H7 (cell line): ENCODE measurements at places on chromosomes 2 and 18. TPM values are rescaled to one million over a fixed set of nuclear protein-coding genes. Genes with fewer than 3 reads are reported as not detected.

MYO1B gene
- 47.4 and 55.8 TPM in 2 replicates for total RNA-seq

LDLRAD4 gene
- total RNA-seq = 21.0 and 23.9 TPM in 2 replicates

HOXD13 gene
- total RNA-seq = 0.07 TPM in 1 of 2 replicates, not detected in the other

PRSS56 gene
- total RNA-seq = not detected in 2 replicates

MAL gene
- 0.80 TPM in 1 of 2 replicates, not detected in the other for total RNA-seq

THSD7B gene
- total RNA-seq = 0.22 and 0.28 TPM in 2 replicates

KCNIP3 gene
- 0.48 and 3.2 TPM in 2 replicates for total RNA-seq

NXPH2 gene
- 0.55 TPM in 1 of 2 replicates, not detected in the other for total RNA-seq

GPR35 gene
- 0.07 TPM in 1 of 2 replicates, not detected in the other for total RNA-seq

SCN3A gene
- total RNA-seq = not detected in 2 replicates

TMEM214 gene
- 46.5 and 46.6 TPM in 2 replicates for total RNA-seq
